ENCODE measurements at places on chromosomes 3 and 15.
A peak's percentile ranks its signal among the peaks of the same experiment; 100 is the strongest.

- DNase-seq = no peak
Observed at GRCh38 chr3:30308131-30308530, 298.3 kb upstream of the TGFBR2 start.

DNA sequence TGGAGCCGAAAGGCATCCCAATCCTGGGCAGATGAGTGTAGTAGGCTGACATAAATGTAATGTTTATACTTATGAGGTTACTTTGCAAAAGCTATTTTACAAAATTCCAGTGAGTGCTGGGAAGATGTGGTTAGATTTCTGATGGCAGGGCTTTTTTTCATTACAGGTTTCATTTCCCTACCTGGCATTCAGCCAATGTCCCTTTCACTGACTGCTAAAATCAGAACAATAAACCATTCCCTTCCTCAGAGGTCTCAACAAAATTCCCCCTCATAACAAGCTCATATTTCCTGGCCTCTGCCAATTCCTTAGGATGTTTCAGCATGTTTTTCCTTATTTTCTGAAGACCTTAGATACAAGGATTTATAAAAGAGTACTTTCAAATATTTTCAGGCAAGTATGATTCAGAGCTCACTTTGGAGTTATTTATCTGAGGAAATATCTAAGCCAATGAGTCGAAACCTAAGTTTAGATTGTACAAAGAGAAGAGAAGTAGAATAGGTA is 40.9 kb upstream of the CCDC80 start:
- DNase-seq = no peak

DNA sequence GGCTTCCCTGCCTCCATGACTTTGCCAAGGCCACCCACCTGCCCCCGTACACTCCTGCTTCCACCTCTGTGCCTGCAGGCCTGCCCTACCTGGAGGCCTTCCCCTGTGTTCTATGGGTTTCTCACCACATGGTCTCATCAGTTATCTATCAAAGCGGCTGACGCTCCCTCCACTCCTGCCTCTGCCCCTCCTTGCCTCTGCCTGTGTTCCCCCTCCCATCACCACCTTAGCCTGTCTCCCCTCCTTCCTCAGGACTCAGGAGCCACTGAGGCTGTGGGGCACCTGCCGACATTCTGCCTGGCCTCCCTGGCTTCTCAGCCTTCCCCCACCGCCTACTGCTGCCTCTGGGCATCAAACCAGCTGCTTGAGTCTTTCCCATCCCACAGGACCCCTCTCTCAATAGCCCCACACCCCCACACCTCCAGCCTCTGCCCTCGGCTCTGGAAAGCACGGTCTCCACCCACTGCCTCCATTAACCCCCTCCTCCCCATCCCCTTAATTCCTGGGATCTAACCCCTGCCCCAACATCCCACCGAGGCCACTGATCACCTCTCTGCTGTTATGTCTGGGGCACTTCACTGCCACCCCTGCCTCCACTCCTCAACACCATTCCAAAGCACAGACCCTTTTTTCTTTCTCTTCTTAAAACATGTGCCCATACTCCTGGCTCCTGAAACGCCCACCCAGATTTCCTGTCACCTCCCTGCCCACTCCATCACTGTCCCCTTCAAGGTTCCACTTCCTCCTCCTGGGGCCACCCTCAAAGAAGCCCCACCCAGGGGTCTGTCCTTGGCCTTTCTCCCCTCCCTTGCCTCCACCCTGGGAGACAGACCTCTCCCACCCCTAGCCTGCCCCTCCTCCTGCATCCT is 24.4 kb upstream of the CYP11A1 start:
- DNase-seq = no peak

DNA sequence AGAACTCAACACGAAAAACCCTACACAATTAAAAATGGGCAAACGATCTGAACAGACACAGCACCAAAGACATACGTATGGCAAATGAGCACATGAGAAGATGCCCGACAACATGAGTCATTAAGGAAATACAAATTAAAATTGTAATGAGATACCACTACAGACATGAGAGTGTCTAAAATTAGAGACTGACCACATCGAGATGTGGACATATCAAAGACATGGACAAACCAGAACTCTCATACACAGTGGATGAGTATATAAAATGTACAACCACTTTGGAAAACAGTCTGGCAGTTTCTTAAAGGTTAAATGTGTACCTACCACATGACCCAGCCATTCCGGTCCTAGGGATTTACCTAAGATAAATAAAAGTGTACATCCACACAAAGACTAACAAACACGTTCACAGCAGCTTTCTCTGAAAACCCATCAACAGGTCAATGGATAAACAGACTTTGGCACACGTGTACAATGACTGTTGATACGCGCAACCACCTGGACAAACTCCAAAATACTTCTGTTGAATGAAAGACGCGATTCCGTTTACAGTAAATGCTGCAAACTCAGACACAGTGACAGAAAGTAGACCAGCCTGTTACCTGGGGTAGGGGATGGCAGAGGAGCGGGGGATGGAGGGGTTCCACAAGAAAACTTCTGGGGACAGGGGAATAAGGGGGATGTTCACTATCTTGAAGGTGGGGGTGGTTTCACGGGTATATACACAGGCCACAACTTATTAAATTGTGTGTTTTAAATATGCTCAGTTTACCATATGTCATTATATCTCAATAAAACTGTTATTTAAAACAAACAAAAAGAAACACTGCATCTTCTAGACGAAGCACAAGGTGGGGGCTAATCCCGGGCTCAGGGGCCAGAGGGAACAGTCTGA is 2.1 kb downstream of the TNK2 start:
- DNase-seq = peak; percentile 7

DNA sequence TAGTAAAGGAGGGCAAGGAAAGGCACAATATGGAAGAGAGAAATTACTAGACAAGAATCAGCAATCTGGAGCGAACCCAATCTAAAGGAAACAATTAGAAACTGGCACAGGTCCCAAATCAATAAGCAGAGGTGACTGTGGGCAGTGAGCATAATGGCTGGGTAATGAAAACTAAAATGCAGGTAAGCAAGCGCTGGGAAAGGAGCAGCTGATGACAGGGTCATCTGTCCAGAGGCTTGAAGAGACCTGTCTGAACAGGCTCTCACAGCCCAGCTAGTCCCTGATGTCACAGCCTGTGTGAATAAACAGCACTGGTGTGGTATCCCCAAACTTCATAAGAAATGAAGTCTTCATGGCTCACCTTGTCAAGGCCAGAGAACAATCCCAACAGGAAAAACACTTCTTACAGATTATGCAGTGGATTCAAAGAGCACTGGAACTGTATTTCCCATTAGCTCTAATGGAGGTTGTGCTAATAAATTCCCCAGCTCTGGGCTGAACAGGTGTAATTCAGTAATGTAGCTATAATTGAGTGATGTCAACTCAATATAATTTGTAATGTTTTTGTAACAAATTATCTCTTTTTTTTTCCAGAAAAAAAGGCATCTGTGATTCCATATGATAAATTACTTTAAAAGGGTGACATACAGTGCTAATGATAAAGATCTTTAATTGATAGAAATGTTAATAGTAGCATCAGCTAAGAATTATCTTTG is 197.3 kb downstream of the FHIT start:
- DNase-seq = peak; percentile 23
